ENCODE measurements at places on chromosomes 1 and 21.

GRCh38 chr1:78003070-78003746 lies 1.5 kb upstream of the DNAJB4 start:
- DNase-seq, result no peak

GRCh38 chr1:115266729-115267421 lies 71.2 kb downstream of the NGF start:
- DNase-seq, result no peak

GRCh38 chr1:203038891-203039608 lies 12.8 kb downstream of the PPFIA4 start:
- peak; percentile 82 for DNase-seq

DNA sequence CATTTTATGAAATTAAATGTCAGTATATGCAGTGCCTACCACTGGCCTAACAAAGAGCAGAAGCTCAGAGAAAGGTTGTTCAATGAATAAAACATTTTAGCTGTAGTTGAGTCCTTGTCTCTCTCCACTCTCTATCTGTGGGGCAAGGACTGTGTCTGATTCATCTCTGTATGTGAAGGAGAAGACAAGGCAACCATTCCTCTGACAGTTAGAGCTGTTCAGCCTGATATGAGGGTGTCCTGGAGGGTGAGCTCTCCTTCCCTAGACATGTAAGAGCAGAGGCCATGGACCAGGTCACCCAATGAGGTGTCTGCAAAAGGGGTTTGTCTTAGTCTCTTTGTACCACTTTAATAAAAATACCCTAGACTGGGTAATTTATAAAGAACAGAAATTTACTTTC lies 4.5 kb upstream of the PDZK1IP1 start:
- no peak for DNase-seq

DNA sequence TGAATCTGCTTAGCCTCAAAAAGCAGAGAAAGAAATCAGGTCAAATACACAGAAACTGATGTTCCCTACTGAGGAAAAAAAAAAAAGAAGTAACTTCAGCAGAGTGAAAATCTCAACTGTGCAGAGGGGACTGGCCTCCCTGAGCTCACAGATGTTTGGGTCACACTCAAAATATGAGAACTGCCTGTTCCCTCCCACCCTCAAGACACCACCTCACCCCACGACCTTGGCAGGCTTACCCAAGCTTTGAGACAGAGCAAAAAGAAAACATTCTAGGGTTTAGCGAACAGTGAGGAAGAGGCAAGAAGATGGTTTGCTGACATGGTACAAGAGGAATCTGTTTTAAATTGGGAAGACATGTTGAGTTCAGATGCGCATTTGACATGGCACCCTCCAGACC lies 48.8 kb downstream of the NID1 start:
- DNase-seq, result no peak

GRCh38 chr1:199273837-199274379 lies 635.1 kb downstream of the PTPRC start:
- no peak for DNase-seq

- no peak for DNase-seq
Measured at GRCh38 chr1:98706173-98706843, 44.8 kb downstream of the SNX7 start.

DNA sequence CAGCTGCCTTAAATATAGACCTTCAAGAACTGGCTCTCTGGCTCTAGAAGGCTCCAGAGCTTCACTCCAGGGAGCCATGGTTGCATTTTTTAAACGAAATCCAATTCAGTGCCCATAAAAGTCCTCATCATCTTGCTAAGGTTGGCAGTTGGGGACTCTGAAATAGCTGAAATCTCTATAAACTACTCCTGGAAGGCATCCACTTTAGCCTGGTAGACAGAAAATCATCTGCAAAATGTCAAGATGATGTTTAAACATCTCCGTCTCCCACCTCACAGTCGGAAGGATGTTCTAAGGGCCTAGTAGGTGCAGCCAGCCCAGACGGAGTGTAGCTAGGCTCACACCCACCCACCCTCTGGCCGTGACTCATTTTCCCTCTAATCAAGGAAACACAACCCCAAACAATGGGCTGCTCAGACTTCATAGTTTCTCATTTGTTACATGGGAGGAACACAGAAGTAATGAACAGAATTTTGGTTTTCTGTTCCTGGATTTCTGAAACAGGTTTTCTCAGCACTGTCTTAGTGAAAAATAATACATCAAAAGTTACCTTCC lies 235.4 kb upstream of the KAZN start:
- DNase-seq, result no peak

- no peak for DNase-seq
Measured at GRCh38 chr1:196669051-196669450, 17.2 kb downstream of the CFH start.

DNA sequence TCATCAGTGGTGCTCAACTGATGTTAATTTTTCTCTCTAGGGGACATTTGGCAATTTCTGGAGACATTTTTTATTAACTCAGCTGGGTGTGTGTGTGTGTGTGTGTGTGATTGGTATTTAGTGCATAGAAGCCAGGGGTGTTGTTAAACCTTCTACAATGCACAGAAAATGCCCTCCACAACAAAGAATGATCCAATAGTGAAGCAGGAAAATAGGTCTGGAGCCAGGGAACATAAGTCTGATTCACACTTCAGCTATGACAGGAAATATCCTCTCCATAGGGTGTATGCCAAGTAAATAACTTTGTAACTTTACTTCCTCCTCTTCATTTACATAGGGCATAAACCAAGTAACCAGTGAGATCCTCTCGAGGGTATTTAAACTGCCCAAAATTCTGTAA lies 25.1 kb upstream of the TMEM61 start:
- DNase-seq, result no peak

- DNase-seq, result no peak
Measured at GRCh38 chr21:39874759-39875158, 7.5 kb downstream of the PCP4 start.

DNA sequence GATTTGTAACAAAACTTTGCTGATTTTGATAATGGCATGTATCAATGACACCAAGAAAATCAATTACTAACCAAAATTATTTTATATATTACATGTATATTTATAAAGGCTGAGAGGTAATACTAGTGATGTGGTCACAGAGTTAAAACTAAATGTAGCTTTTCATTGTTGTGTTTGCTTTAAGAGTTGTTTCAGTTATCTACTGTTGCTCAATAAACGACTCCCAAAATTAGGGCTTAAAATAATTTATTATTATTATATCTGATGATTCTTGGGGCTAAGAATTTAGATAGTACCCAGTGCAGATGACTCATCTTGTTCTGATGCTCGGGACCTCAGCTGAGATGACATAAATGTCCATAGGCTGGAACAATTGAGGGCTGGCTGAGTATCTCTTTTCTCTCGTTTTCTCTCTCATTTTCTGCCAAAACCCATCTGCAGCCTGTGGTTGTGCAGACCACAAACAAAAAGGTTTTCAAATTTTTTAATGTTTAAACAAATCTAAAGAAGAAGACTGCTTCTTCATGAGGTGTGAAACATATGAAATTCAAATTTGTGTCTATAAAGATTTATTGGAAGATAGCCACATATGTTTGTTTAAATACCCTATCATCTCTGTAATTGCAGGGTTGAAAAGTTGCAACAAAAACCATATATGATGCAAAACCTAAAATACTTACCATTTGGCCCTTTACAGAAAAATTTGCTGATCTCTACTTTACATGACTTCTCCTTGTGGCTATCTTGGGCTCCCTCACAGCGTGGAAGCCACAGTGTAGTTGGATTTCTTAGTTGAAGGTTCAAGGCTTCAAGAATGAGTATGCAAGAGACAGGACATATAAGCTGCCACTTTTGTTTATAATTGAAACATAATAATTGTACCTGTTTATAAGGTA lies 14.8 kb upstream of the PTPRC start:
- DNase-seq, result peak; percentile 30

DNA sequence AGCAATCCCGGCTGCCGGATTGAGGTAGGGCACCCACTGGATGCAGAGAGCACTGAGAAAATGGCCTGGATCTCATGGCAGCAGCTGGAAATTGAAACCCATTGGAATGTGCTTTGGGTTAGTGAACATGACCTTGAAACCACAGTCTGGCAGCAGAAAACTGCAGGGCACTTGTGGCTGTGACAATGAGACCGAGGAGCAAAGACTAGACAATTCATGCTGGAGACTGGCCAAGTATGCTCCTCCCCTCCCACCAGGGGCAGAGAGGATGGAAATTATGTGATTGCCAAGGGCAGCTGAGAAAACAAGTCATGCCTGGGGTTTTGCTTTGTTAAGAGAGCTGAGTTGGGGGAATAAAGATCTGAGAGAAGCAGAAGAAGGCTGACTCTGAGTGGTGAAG lies 60.7 kb downstream of the ZNF697 start:
- no peak for DNase-seq

GRCh38 chr1:23029337-23029736 lies 10.1 kb downstream of the KDM1A start:
- no peak for DNase-seq

GRCh38 chr1:168825820-168826219 lies 96.8 kb upstream of the DPT start:
- DNase-seq, result no peak

DNA sequence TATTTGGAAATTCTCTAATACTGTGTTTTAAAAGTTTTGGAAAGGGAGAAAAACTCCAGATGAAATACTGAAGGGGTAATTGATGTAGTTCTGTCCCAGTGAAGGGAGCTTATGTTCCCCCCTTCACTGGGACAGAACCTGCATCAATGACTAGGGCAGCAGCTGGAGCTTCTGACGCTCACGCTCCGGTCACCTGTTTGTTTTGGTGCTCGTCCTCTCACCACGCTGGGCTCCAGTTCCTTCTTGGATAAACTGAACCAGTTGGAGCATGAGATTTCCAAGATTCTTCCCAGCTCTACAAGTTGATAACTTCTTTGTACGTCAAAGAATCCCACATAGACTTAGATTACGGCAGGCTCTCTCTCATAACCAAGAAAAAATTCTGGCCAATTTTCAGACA lies 51.4 kb upstream of the HNRNPU start:
- DNase-seq, result no peak

DNA sequence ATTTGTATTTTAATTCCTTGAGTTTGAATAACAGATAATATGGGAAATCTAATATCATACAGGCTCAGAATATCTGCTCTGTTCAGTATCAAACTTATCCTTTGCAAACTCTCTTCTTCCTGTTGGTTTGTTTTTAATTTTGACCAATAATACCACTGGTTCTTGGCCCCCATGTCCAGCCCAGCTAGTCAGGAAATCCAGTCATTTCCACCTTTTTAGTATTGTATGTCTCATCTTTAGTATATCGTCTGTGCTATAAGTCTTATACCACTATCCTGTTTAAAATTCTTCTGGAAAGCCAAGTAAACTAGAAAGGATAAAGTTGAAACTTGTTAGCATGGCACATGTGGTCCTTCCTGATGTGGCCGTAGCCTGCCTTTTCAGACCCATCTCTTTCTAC lies 10.7 kb downstream of the SCCPDH start:
- DNase-seq, result no peak

Measured in activated naive CD4-positive, alpha-beta T cell treated with anti-CD3 and anti-CD28 coated beads for 36 hours (primary cell).